CD4-positive, alpha-beta T cell treated with Interleukin-15 for 4 hours (primary cell): ENCODE measurements at places on chromosomes 16 and 17.

- no peak for DNase-seq
Measured at GRCh38 chr17:32311028-32311536, 30.9 kb downstream of the C17orf75 start.

DNA sequence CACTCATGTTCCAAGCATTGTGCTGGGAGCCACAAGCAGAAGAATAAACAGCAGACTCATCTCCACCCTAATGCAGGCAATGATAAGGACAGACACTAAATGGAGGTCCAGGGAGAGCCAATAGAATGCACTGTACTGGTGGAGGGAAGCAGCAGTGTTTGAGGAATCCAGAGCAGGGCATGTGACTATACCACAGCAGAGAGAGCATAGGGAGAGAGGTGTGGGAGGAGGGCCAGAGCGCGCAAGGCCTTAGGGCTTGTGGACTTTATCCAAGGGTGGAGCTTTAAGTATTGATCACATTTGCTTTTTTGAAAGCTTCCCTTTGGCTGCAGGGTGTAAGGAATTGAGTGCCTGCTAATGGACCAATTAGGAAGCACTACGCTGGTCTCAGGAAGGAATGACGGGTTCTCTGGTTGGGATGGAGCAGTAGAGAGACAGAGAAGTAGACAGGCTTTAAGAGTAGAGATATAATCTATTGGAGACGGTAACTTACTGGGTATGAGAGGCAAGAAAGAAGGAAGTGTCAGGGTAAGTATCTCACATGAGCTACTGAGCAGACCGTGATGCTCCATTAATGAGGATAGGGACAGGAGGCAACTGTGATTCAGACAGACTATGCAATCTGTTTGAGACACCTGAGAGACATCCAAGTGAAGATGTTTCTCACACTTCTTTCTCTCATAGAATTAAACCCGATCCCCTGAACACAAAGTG is 82.2 kb downstream of the MYO1D start:
- DNase-seq = no peak

DNA sequence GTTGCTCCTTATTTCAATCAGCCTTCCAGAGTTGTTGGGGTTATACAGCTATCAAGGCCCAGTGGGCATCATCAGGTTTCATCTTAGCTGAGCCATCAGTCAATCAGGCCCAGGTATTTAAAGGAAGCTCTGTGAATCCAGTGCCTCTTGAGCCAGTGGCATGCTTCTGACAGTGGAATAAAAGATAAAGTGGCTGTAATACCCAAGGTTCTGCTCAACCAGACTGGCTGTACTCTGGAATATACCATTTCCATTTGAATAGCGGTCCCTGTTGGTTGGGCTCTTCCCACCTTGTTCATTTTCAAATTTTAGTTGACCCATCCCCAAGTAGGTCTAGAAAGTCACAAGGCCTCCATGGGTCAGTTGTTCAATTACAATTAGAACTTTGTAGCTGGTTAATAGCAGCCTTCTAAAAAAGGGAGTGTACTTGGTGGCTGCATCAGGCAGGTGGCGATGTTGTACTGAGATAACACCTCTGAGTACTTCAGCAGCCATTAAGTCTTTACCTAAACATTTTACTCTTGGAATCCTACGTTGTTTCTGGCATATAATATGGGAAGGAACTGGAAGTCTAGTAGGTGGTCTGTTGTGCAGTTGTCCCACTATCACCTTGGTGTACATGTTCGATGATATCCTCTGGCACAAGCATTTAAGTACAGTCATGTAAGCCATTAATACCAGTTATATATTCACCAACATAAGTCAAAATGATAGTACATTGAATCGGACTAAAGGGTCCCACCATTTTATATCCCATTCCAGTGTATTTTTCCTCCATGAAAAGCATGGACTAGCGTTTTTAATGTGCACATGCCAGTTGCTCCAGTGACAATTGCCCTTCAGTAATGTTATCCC is 294.1 kb downstream of the BCAS3 start:
- peak; percentile 37 for DNase-seq

DNA sequence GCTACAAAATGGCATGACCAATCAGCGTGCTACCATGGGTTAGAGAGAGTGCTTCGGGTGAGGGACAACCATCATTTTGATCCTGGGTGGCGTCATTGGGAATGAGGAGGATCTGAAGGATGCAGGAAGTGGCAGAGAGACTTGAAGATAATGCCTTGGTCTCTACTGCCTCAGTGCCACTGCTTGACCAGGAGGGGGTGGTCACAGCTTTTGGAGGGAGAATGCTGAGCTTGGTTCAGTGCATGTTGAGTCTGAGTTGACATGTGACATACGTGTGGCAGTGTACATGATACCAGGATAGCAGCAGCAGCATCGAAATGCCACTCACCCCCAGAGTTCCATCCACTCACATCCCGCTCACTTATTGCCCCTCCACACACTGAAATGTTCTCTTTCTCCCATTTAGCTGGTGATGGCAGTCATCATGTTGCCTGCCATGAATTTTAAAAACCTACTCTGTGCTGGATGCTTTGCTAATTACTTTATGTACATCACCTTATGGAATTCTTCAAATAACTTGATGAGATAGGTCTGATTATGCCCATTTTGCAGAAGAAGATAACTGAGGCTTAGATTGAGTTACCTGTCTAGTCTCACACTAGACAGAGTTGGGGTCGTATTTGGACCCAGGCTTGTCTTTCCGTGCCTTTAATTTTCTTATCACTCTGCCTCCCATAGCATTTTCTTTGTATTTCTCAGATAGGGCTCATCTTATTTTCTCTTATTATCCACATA is 36.7 kb downstream of the ARSG start:
- no peak for DNase-seq

- no peak for DNase-seq
Measured at GRCh38 chr16:1613211-1613622, 1.1 kb downstream of the CRAMP1 start.

DNA sequence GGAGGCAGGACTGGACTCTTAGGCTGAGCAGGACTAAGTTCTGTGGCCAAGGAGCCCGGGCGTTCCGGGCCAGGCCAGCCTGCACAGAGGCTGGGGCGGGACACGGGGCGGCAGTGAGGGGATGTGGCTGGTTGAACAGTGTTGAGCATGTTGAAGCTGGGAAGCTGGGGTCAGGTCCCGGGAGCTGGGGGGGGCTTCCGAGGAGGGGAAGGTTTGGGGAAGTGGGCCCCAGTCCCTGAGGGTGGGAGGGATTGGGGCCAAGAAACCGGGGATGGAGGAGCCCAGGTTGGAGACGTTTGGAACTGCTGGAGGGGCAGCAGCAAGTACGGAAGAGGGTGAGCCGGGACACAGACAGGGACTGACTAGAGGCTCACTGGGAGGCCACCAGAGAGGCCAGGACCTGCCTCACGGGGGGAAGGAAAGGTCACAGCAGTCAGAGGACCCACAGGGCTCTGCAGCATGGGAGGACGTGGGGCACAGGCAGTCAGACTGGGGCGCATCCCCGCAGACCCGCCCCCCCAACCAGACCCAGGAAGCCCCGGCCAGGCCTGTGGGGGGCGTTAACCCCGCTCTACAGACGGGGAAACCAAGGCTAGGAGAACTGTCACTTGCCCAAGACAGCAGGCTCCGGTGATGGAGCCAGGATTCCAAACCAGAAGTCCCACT is 9.5 kb downstream of the TAX1BP3 start:
- DNase-seq = no peak

DNA sequence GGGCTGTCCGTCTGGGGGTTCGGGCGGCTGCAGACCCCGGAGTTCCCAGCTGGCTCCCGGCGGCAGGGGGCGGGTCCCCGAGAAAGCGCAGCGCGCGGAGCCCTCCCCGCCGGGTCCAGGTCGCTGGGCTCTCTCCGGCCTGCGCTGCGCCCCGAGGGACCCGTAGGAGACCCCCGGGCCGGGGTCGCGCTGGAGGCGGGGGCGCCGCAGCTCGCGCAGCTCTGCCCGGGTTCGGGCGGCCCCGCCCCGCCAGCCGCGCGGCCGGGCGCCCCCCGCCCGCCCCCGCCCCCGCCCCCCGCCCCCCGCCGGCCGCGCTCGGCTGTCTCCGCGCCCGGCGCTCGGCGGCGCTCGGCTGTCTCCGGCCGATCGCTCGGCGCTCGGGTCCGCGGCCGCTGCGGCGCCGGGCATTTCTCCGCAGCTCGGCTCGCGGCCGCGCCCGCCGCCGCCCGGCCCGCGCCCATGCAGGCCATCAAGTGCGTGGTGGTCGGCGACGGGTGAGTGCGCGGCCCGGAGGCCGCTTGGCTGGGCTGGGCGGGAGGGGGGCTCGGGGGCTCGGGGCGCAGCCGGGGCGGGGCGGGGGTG is at the start of gene RAC3:
TSS of gene RAC3 (plus strand) at position 376 of the 582 bp plus-strand sequence. CDS start at position 460, 84 bp downstream.
- no peak for DNase-seq

DNA sequence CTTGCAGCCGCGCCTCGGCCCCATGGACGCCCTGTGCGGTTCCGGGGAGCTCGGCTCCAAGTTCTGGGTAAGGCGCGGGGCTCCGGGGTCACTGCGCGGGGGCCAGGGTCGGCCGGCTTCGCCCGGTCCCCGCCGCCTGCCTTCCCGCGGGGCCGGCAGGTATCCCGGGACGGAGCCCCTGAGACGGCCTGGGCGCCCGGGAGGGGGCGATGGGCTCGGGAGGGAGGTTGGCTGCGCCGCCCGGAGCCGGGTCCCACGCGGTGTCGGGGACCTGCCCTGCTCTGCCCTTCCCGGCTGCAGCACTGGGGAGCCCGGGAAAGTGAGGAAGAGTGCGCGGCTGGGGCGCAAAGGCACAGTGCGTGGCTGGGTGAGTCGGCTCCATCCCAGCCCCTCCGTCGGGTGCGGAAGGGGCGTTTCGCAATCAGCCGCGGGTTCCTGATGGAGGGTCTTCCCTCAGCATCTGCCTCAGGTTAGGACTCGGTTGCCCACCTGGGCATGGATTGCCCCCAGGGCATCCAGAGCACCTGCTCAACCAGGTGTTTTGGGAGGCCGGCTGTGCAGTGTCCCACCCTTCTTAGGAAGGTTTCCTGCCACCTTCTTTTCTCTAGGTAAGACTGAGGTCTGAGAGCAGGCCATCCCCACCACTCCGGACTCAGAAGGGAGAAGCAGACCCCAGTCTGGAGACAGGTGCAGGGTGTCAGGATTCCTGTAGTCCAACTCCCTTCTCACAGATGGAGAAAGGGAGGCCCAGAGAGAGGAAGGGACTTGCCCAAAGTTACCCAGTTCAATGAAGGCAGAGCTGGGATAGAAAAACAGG is 442 bp downstream of the ABCC3 start:
- no peak for DNase-seq

DNA sequence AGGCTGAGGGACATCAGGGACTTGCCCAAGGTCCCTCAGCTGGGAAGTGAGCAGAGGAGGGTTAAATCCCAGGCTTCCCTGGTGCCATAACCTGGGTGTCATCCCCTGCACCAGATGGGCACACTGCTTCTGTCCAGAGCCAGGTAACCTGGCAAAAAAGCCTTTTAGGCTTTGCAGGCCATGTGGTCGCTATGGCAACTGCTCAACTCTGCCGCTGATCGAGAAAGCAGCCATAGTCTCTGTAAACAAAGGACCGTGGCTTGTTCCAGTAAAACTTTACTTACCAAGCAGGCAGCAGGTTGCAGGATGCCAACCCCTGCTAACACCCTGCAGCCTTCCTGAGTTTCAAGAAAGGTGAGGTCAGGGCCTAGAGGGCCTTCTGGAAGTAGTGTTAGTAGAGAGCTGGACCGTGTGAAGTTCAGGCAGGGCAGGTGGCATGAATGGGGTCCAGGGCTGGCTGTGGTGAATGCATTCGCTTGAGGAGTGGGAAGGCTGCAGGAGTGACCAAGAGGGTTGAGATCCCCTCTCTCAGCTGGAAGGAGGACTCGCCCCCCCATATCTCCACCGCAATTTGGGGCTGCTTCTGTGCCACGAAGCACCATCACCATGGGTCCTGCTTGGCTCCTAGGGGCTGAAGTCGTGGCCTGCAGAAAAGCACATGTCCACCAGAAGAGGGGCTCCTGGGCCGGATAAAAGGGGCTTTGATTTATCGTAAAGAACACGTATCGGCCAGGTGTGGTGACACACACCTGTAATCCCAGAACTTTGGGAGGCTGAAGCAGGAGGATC is 91.3 kb downstream of the SOCS1 start:
- no peak for DNase-seq

- DNase-seq = no peak
Measured at GRCh38 chr16:68386628-68387027, 61.7 kb downstream of the SMPD3 start.
